ENCODE measurements at places on chromosomes 7 and 10.

- no peak for DNase-seq
These were observed 900 bp upstream of the MICALL2 start for GRCh38 chr7:1459920-1460820.

DNA sequence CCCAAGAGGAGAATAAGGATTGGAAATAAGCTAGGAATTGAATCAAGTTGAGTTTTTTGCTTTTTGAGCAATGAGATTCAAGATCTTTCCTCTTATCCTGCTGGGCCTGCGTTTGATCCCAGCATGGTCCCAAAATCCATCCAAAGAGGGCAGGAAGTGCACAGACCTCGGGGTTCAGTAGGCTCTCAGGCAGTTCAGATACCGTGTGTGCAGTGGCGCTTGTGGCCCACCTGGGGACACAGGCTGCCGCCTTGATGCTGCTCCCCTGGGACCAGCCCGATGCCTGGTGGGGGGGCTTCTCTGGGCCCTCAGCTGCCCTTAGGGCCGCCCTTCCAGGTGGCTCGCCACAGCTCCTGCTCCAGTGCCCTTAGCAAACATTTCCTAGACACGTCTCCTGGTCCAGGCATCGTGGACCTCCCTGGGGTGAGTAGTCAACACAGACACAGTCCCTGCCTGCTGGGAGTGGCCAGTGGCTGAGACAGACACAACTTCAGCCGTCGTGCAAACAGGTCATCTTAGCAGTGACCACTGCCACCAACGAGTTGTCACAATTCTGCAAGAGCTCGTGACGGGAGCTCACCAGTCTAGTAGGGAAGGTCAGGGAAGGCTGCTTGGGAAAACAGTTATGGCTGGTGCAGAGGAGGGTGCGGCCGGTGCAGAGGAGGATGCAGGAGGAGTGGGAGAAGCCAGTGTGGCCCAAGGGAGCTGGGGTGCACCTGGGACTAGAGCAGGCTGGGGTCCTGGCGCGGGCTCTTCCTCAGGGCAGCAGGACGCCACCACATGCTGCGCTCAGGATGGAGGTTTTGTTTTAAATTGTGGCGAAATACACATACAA lies 21.7 kb upstream of the JAKMIP3 start:
- DNase-seq: no peak

- DNase-seq: no peak
These were observed 48.9 kb upstream of the PDCD4 start for GRCh38 chr10:110822712-110823311.

- no peak for DNase-seq
These were observed 179.1 kb upstream of the FZD1 start for GRCh38 chr7:91085175-91085574.

GRCh38 chr10:101063050-101063525 lies 1.3 kb downstream of the KAZALD1 start:
- no peak for DNase-seq

DNA sequence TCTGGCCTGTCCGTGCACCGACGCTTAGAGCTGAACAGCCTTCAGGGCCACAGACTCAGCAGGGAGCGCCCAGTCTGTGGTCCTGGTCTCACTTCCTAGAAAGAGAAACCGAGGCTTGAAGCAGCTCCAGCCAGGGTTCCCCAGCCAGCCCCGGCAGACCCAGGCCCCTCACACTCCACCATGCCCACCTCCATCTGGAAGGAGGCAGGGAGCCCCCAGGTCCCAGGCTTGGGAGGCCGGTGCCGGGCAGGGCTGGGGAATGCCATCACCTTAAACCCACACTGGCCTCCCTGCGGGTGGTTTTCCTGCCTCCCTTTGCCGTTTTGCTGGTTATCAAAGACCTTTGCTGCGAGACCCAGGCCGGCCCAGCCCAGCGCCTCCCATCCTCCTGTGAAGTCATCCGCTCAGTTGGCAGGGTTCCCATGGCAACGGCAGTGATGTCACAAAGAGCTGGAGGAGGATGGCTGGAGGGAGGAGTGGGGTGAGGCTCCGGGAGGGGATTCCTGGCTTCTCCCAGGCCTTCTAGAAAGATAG lies 24.0 kb downstream of the ELFN1 start:
- DNase-seq: peak; percentile 54

DNA sequence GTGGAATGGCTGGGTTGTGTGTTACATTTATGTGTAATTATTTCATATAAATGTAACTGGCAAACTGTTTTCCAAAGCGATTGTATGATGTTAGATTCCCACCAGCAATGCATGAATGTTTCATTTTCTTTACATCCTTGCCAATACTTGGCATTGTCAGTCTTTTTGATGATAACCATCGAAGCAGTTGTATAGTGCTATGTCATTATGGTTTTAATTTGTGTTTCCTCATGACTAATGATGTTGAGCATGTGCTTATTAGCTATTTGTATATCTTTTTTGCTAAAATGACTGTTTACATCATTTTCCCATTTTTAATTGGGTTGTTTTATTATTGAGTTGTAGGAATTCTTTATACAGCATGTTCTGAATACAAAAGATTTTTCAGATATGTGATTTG lies 22.3 kb downstream of the AHCYL2 start:
- DNase-seq: no peak

DNA sequence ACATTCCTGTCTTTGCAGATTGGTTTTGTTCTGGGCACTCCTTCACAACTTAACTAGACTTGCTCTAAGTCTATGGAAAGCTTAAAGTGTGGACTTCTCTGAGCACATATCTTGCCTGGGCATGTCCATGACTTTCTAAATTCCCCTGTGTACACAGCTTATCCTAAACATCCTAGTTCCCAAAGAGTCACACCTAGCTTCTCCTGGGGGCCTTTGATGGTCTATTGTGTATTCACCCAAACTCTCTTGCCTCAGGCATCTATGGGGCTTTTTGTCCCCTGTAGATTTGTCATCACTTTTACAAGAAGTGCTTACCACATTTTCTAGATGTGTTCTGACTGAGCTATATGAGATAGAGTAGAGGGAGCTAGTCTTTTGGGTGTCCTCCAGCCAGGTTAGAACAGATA lies 12.2 kb upstream of the ZNF488 start:
- peak; percentile 73 for DNase-seq

DNA sequence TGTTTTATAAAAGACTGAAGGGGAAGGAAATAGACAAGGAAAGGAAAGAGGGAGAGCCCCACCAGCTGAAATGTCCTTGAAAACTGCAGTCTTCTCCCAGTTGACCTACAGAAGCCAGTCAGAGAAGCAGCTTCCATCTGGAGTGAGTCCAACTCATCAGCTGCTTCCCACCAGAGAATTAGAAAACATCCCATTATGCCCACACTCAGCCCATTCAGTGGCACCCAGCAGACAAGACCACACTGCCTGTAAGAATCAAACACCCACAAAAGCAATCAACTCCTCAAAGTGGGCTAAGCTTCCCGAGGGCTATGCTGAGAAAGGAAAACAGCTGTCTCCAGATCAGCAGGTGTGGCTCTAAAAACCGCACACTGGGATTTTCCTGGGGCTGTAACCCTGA lies 29.6 kb upstream of the TMEM213 start:
- no peak for DNase-seq

GRCh38 chr10:24847112-24848070 lies 105.0 kb downstream of the PRTFDC1 start:
- DNase-seq: no peak

DNA sequence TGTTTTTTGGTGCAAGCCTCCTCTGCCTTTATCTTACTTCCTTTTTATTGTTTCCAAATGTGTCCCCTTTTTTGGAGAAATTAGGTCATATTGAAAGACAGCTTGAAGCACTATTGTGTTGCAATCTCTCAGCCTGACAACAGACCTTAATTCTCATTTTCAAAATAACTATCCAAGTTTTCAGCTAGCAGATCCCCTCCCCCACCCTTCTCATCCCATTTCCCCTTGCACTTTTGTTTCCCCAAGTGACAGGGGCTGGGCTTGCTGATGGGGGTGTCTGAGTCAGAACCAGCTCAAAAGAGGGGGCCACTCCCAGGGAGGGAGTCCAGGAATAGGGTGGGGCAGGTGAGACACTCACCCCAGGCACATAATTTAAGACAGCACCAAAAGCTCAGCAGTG lies 75.3 kb downstream of the MKI67 start:
- no peak for DNase-seq

GRCh38 chr7:32381024-32381601 lies 109.1 kb downstream of the LSM5 start:
- no peak for DNase-seq

GRCh38 chr10:127293640-127294039 lies 97.2 kb upstream of the INSYN2A start:
- DNase-seq: no peak

- no peak for DNase-seq
These were observed 155.4 kb downstream of the TWIST1 start for GRCh38 chr7:18962031-18962430.

DNA sequence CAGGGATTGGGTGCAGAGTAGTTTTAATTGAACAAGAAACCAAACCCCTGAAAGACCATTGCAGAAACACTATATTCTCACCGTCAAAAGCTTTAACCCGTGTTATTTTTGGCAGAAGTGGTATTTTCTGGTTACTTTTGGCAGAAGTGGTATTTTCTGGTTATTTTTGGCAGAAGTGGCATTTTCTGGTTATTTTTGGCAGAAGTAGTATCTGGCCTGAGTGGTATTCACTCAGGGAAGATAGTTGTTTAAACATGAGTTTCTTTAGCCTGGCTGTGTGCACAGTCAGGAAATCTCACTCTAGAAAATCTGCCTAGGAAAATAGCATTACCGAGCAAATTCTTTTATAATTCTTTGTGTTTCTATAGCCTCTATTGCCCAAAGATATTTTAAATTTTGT lies 322.7 kb downstream of the GFRA1 start:
- DNase-seq: no peak

- no peak for DNase-seq
These were observed 20.2 kb upstream of the INSIG1 start for GRCh38 chr7:155277385-155277994.

DNA sequence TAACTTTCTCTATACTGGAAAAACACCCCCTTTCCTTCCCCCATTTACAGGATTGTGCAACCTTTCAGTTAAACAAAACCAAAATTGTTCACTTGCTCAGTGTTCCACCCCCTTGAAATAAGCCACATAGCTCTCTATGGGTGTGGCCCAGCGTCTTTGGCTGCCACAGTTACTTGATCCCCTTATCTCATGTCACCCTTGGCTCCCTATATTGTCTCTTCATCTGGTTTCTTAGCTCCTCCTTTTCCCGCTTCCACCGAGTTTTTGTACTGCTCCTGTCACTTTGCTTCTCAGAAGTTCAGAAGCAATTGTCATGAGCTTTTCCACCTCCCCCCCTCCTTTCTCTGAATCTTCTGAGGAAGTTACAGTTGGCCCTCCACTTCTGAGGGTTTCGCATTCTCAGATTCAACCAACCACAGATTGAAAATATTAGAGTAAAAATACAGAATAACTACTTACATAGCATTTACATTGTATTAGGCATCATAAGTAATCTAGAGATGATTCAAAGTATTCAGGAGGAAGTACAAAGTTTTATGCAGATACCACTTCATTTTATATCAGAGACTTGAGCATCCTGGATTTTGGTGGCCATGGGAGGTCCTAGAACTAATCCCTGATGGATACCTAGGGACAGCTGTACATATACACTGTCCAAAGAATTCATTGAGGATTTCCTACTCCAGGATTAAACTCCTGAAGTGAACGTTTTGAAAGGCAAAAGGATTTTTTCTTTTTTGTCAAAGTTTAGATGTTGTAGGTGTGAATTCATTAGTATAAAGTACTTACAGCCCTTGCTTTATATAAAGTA lies 60.4 kb downstream of the ADD3 start:
- no peak for DNase-seq

DNA sequence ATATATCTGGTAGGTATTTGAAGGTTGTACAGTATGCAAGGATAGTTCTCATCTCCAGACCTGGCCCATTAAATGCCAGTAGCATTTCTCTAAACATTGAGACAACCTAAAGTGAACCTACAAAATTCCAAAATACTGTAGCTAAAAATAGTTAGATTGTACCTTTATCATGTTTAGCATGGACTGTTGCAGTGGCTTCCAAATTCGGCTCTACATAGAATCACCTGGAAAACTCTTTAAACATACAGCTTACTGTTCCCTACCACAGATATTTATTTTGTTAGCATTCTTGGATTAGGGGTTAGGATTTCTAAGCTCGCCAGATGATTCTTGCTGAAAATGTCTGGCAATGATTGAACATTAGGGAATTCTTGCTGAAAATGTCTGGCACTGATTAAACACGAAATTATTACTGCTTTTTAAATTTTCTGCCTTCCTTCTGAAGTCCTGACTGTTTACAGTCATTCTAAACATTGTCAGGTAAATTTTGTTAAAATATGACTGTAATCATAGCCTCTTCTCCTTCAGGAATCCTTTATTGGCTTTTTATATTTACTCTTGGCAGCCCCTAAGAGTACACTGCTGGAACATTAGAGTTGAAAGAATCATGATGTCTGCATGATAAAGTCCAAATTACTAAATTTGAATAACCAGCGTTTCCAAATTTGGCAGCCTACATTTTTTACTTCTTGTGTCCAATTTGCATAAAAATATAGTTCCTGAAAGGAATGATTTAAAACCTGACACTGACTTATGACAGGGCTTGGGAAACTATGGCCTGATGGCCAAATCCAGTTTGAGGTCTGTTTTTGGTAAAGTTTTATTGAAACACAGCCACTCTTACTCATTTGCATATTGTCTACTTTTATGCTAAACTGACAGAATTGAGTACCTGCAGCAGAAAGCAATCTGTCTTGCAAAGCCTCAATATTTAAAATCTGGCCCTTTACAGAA lies 40.3 kb downstream of the SHOC2 start:
- no peak for DNase-seq

GRCh38 chr7:108455551-108455997 lies 662 bp downstream of the NRCAM start:
- no peak for DNase-seq

- no peak for DNase-seq
These were observed at the start of gene ADRA2A for GRCh38 chr10:111076682-111077478. Gene ADRA2A (plus strand): TSS chr10:111077029. CDS start chr10:111077997, 968 bp downstream.

DNA sequence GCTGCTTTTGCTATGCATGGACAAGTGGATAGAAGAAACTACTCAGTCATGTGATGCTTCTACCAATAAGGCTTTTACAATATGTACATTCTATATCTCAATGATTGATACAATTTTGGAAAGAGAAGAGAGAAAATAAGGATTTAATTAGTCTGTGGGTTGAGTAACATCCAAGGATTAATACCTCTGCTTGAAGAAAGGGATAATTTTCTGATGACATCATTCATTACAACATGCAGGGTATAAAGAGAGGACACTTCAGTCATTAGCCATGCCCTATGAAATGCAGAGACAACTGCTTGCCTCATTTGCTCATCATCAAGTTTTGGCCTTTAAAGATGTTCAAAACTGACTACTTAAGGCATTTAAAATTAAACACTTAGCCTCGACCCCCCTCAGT lies 237.3 kb downstream of the AHR start:
- no peak for DNase-seq

DNA sequence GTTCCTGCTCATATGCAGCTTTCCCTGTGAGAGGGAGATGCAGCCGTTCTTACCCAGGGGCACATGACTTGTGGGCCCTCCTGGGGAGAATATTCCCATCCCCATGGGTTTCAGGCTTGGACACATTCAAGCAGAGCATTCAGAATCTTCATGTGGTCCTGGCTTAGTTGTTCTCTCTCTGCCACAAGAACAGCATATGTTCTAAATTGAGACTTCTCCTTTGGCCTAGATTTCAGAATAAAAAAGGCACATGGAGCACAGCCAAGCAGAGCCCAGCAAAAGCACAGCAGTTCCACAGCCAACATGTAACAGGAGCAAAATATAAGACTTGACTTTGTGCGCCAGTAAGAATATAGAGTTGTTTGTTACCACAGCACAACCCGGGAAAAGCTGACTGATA lies 306.4 kb upstream of the MYO3A start:
- DNase-seq: no peak
